ENCODE measurements at places on chromosomes 7 and 10.

DNA sequence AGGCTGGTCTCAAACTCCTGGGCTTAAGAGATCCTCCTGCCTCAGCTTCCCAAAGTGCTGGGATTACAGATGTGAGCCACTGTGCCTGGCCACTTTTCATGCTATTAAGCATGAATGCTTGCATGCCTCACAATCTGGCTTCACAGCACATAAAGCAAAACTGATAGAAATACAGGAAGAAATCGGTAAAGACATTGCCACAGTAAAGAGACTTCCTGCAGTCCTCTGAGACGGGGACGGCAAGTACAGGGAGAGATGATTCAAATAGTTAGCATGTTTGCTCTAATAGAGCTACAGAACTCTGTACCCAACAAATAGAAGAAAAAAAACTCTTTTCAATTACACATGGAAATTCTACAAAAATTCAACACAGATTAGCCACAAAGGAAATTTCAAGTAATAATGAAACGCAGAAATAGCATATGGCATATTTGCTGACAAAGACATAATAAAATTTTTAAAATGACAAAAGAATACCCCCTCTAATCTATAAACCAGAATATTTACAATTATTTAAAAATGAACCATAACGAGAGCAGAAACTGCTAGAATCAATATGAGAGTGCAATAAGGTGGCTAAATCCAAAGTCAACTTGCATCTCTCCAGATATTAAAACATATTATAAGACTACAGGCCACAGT lies 32.3 kb downstream of the CARD11 start:
- DNase-seq = no peak

- no peak for DNase-seq
Measured at GRCh38 chr10:23754941-23755340, 316.1 kb downstream of the OTUD1 start.

- peak; percentile 2 for DNase-seq
Measured at GRCh38 chr7:81298951-81299666, 380.3 kb upstream of the SEMA3C start.

DNA sequence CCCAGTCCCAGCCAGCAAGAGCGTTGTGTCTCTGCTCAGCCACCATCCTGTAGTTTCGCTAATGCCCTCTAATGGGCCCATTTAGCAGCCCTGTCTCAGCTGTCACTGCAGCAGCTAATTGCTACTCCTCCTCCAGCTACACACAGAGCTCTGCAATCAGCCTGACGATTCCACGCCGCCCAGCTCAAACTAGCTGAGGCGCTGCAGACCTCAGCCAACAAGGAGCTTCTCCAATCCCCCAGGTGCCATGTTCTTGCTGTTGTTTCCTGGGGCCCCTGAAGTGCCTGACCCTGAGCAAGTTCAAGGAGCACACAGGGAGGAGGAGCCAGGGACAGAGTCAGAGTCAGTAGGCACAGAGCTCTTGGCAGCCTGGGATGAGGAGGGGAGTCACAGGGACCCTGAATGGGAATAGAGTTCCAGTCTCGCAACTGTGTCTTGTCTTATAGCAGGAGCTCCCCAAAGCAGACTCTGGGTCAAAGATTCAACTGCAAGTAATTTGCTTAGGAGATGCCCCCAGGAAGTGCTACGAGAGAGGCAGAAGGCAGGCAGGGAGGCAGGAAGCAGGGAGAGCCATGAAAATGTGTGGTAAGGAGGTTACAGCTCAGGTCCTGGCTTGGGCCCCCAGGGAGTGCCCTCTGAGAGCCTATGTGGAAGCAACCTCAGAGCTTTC lies 135.8 kb upstream of the UNC5B start:
- DNase-seq = no peak

DNA sequence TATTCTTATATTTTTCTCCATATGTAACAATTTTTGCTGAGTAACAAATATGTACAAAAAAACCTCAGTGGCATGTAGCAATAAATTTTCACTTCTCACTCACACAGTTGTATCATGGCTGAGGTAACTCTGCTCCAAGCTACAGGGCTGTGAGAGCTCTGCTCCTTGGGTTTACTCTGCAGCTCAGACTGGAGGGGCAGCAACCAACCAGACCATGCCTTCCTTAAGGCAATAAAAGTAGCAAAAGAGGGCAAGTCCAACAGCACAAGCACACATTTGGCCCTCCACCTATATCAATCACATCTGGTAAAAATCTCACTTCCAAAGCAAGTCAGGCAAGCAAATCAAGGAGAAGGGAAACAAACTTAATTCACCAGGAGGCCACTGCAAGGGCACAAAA lies 102.9 kb downstream of the CRPPA start:
- DNase-seq = no peak

- no peak for DNase-seq
Measured at GRCh38 chr10:121064491-121064890, 213.3 kb downstream of the WDR11 start.

DNA sequence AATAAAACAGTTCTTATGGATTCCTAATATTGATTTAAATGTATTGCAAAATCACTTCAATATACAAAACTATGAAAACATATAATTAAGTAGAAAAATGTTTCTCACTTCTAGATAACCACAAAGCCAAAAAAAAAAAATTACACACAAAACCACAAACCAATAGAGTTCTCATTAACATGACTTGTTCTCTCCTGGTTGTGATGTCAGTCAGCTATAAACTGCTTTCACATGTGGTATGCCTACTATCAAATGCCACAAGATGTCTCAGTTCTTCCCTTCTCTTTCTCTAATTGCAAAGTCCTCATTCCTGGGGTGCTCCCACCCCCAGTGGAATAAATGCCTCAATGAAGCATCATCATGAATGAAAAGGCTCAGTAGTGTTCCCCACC lies 16.6 kb downstream of the GNAI1 start:
- DNase-seq = no peak

DNA sequence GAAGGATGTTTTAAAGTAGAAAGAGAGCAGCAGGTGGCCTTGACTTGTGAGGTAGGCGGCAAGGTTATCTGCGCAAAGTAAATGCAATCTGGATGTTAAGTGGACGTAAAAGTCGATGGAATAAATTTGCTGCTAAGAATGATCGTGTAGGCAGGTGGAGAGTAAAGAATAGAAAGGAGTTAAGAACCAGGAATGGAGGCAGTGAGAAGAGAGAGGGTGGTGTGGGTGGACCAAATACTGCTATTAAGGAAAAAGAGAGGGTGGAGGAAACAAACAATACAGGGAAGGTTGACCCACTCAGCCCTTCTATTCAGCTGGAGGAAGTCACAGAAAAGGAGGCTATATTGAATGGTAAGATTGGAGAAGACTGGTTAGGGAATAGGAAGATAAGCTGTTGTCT lies 1.9 kb upstream of the CUL1 start:
- no peak for DNase-seq

GRCh38 chr10:133123050-133123745 lies 35.5 kb downstream of the ADGRA1 start:
- no peak for DNase-seq

- no peak for DNase-seq
Measured at GRCh38 chr10:98104125-98104524, 30.3 kb upstream of the R3HCC1L start.

- DNase-seq = no peak
Measured at GRCh38 chr7:158815083-158815799, 14.1 kb downstream of the ESYT2 start.

GRCh38 chr10:113988535-113988934 lies 55.1 kb upstream of the ADRB1 start:
- no peak for DNase-seq

DNA sequence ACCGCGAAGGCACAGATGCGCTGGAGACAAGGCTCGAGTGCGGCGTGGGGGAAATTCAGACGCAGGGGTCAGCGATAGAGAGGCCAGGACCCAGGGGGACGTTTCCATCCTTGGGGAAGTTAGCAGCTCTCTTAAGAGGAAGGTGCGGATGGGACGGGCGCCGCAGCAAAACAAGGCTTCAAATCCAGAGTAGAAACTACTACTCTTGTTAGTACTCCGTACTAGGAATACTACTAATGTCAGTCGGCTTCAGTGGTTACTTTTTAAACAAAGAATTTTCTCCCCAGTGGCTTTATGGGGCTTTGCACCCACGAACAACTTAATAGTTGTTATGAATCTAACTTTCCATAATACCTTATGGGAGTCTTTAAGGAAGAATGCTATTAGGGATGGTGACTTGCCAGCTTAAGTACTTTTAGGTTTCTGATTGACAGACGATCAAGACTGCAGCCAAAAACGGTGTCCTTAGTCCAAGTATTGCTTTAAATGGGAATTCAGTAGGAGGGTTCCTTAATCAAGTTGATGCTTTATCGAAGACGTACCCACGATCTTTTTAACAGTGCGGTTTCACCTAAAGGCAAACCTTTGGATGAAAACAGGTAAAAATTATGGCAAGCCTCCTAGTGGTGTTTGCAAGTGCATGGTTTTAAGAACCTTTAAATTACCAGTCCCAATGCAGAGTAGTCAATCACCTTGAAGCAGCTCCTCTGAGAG lies 812 bp upstream of the IDE start:
- peak; percentile 38 for DNase-seq

GRCh38 chr7:105589356-105590077 lies 8.2 kb upstream of the EFCAB10 start:
- peak; percentile 63 for DNase-seq

DNA sequence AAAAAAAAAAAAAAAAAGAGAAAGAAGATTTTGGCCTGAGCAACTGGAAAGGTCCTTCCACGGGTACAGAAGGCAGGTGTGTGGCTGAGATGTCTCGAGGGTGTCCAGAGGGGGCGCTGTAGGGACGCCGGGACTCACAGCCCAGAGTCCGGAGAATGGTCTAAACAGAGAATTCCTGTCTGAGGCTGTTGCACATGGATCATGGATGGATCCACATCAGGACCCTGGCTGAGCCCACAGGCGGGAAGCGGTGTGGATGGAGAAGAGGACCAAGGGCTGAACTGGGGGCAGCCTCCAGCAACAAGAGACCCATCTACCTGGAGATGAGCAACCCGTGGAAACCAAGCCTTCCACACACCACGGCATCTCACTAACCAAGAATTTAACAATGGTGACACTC lies 55.0 kb downstream of the PKD1L1 start:
- DNase-seq = no peak

- no peak for DNase-seq
Measured at GRCh38 chr10:117547016-117547715, 4.6 kb downstream of the EMX2 start.

DNA sequence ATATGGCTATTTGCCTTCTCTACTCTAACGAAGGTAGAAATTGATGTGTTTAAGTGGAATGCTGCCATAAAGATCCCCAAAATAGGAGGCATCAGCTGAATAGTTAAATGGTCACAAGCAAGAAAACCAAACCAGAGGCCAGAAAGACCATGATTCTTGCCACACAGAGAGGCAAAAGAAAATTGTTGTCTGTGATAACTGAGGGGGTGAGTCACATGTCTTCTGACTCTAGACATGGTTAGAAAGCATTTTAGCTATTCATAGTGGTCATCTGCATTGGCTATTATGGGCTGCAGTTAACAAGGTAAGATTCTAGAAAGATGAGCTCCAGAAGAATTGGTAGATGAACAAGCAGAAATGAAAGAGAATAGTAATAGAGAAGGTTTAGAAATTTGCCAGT lies 361.4 kb upstream of the NPSR1 start:
- no peak for DNase-seq

DNA sequence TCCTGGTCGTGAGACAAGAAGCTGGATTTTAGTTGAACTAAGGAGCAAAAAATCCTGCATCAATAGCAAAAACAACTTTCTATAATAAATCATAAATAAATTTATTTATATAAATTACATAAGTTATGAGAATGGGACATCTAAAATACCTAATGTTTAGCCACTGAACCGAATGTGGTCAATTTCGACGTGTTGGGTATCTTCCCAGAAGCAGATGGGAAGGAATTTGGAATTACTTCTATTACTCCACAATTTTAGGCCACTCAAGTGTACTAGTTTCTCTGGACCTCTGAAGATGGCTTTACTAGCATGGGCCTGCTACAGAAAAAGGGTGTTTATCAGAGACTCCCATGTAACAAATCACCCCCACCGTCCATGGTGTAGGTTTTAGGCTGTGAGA lies 172.0 kb downstream of the PRPF18 start:
- DNase-seq = no peak

DNA sequence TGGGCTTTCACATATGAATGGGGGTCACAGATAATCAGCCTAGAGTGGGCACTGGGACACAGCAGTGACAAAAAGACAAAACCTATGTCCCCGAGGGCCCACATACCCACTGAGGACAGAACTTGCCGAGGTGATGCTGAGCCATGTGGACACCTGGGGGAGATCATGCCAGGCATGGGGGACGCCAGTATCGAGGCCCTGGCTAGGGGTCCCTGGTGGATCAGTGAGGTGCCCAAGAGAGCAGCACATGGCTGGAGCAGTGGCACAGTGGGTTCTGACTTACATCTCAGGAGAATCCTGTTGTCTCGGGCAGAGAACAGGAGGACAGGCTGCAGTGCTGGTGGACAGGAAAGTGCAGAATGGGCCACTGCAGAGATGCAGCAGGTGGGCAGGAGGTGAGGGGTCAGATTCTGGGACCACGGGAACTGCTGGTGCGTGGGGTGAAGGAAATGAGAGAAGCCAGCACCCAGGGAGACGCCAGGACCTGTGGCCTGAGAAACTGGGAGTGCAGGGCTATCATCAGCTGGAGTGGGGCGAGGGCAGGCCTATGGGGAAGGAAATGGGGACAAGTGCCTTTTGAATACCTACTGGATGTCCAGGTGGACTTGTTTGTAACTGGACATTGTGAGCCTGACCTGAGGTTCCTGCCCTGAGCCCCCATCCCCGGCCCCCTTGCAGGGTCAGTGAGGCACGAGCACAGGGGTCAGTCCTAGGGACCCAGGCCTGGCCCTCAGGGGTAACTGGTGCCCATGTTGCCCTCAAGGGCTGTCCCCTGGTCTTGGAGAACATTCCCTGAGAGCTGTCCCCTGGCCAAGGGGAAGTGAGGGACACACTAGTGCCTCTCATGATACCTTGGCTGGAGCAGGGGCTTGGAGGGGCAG lies 91.2 kb upstream of the RET start:
- DNase-seq = no peak

- DNase-seq = peak; percentile 87
Measured at GRCh38 chr7:67267914-67268313, 271.3 kb downstream of the TYW1 start.

DNA sequence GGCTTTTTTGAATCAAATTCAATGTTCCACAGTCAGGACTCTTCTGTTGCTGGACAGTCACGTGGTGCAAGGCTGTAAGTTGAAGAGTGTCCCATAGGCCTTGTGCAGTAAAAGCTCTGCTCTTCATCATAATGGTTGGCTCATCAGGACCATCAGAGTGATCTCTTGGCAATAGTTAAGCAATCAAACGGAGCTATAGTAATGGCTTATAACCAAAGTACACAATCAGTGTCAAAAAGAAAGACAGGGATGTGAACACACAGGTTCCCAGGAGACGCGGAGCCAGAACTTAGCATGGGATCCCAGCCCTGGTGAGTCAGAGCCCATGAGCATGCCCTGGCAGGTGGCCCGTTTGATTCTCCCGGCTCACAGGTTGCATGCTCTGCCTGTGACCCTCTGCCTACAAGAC lies 10.8 kb upstream of the GPNMB start:
- no peak for DNase-seq
